ENCODE measurements at places on chromosomes 2 and 18. TPM values are rescaled to one million over a fixed set of nuclear protein-coding genes. Genes with fewer than 3 reads are reported as not detected.

GRCh38 chr2:232013701-232014353 lies 52.3 kb downstream of the DIS3L2 start:
- H3K4me1 ChIP-seq: no peaks in the 10 kb centered on the region
- H3K4me3 ChIP-seq: no peak overlapping the region
- no peak for DNase-seq
- no peaks in the 10 kb centered on the region for H3K27me3 ChIP-seq
- no peak overlapping the region for H3K27ac ChIP-seq
- no peaks in the 10 kb centered on the region for H3K36me3 ChIP-seq

- H3K36me3 ChIP-seq: no peaks in the 10 kb centered on the region
- H3K27me3 ChIP-seq: no peaks in the 10 kb centered on the region
- DNase-seq: no peak
- H3K27ac ChIP-seq: no peak overlapping the region
These were observed 19.5 kb downstream of the MGAT5 start for GRCh38 chr2:134273256-134273983.

- H3K27ac ChIP-seq: no peak overlapping the region
- H3K4me3 ChIP-seq: no peak overlapping the region
- no peak for DNase-seq
- H3K27me3 ChIP-seq: no peaks in the 10 kb centered on the region
These were observed 31.2 kb downstream of the STAMBP start for GRCh38 chr2:73859721-73860586.

GRCh38 chr2:215624423-215624829 lies 188.6 kb upstream of the FN1 start:
- no peaks in the 10 kb centered on the region for H3K27me3 ChIP-seq
- no peak overlapping the region for H3K27ac ChIP-seq
- no peaks in the 10 kb centered on the region for H3K36me3 ChIP-seq
- no peak overlapping the region for H3K4me3 ChIP-seq
- H3K4me1 ChIP-seq: peaks cover 10% of the 10 kb centered on the region

- H3K4me1 ChIP-seq: no peaks in the 10 kb centered on the region
- H3K27ac ChIP-seq: no peak overlapping the region
- H3K4me3 ChIP-seq: no peak overlapping the region
- H3K36me3 ChIP-seq: no peaks in the 10 kb centered on the region
These were observed 83.7 kb downstream of the TMEM131 start for GRCh38 chr2:97911922-97912575.

DNA sequence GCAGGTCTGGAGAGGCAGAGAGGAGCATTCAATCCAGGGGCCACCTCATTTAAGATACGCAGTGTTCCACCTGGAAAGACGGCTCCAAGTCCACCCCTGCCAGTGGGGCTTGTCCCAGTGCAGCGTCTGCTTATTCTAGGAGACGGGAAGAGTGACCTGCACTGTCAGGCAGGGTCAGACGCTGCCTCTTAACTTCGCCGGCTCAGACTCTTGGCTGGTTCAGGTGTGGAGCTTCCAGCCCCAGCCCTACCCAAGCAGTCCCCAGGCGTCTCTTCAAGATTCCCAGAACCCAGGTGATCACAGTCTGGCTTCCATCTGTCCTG lies 208.5 kb downstream of the TFCP2L1 start:
- peak overlapping the region; percentile 36 for H3K4me3 ChIP-seq
- H3K36me3 ChIP-seq: no peaks in the 10 kb centered on the region
- DNase-seq: no peak
- H3K27me3 ChIP-seq: peaks cover 16% of the 10 kb centered on the region
- no peak overlapping the region for H3K27ac ChIP-seq
- peaks cover 15% of the 10 kb centered on the region for H3K4me1 ChIP-seq

The ZNF514 gene
- 13.3 TPM for total RNA-seq

DNA sequence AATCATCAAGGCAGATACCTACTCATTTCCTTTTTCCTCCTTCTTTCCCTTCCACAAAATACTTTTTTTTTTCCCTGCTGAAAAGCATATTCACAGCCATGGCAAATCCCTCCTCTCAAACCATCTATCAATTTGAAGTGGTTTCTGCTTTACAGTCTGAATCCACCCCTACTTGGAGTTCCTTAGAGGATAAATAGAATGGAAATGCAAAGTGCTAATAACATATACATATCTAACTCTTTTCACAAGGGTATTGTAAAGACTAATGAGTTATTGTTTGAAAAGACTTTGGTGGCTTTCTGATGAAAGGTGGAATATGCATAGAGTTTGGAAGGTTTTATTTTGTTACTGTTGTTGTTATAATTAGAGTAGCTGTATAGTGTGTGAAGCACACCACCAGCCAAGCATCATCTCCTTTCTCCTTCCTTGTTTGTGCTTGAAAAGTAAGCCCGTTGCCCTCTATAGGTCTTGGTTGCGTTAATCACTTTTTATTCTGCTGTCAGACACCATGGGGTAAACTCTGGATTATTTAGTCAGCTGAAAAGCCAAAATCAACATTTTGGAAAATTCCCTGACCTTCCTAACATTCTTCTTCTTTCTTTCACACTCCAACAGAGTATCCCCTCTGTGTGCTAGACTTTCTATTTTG lies 2126.9 kb upstream of the CELF4 start:
- peak overlapping the region; percentile 41 for H3K4me3 ChIP-seq
- peaks cover 6% of the 10 kb centered on the region for H3K4me1 ChIP-seq
- H3K36me3 ChIP-seq: no peaks in the 10 kb centered on the region

GRCh38 chr2:148515120-148515519 lies 129.4 kb upstream of the EPC2 start:
- peaks cover 4% of the 10 kb centered on the region for H3K4me1 ChIP-seq
- DNase-seq: no peak
- H3K27ac ChIP-seq: no peak overlapping the region
- no peaks in the 10 kb centered on the region for H3K36me3 ChIP-seq
- no peaks in the 10 kb centered on the region for H3K27me3 ChIP-seq

DNA sequence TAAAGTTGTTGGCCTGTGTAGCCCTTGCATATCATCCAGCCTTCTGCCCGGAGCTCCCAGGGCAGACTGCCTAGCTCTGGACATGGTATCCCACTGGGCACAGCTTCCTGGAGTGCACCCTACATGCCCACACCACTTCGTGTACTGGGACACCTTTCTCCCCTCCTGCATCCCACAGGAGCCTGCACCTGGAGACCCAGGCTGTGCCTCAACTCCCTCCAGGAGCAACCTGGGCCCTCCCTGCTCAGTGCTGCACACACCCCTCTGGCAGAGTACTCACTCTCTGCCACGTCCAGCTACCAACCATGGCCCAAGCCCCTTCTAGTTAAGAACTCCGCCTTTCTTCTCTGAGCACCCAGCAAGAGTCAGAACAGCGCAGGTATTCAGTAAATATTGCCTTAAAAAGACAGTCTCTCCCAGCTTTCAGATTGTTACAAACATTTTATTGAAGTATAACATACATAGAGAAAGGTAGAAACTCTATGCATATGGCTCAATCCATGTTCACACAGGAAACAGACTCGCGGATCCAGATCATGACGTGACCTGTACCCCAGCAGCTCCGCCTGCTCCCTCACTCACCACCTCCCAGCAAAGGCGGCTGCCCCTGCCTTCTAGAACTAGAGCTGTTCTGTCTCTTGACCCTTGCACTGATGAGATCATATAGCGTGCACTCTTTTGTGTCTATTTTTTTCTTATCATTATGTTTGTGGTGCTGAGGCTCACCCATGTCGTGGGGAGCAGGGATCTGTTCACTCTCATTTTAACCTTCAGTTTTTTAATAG lies 98.4 kb upstream of the MYCN start:
- no peak overlapping the region for H3K4me3 ChIP-seq
- peaks cover 2% of the 10 kb centered on the region for H3K4me1 ChIP-seq
- no peak overlapping the region for H3K27ac ChIP-seq

DNA sequence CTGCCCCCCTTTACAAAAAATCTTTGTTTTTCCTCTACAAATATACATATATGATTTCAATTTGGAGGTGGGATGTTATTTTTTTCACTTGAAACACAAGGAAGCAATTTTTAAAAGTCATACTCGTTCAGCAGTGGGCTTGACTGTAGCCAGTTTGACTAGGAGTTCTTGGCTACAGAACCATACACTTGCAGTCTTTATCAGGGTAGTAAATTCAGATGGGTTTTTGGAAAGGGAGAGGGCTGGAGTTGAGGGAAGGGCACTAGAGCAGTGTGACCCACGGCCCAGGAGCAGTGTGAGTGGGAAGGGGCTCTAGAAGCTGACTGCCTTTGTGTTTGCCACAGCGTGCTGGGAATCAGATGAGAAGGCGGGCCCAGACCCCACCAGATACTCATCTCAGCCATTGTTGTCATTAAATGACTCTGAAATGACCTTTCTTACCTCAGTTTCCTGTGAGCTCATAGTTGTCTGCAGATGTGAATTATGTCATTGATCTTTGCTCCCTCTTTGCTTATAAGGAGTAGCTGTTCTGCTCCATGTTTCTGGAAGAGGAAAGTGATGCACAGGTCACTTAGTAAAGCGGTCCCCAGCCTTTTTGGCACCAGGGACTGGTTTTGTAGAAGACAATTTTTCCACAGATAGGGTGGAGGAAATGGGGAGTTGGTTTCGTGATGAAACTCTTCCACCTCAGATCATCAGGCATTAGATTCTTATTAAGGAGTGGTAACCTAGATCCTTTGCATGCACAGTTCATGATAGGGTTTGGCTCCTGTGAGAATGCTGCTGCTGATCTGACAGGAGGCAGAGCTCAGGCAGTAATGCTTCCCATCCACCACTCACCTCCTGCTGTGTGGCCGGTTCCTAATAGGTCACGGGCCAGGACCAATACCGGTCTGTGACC lies 116.8 kb downstream of the SPTBN1 start:
- DNase-seq: no peak
- peaks cover 23% of the 10 kb centered on the region for H3K4me1 ChIP-seq
- H3K4me3 ChIP-seq: no peak overlapping the region
- H3K36me3 ChIP-seq: no peaks in the 10 kb centered on the region
- H3K27me3 ChIP-seq: no peaks in the 10 kb centered on the region

- H3K4me1 ChIP-seq: no peaks in the 10 kb centered on the region
- no peak overlapping the region for H3K4me3 ChIP-seq
These were observed 34.8 kb upstream of the SKA1 start for GRCh38 chr18:50340078-50340477.

GRCh38 chr2:100066246-100066645 lies 76.1 kb downstream of the AFF3 start:
- H3K36me3 ChIP-seq: no peaks in the 10 kb centered on the region
- H3K4me1 ChIP-seq: no peaks in the 10 kb centered on the region
- H3K27ac ChIP-seq: no peak overlapping the region
- no peak for DNase-seq

GRCh38 chr2:127805491-127805890 lies 5.5 kb downstream of the WDR33 start:
- no peaks in the 10 kb centered on the region for H3K4me1 ChIP-seq
- DNase-seq: no peak
- no peak overlapping the region for H3K27ac ChIP-seq
- no peaks in the 10 kb centered on the region for H3K36me3 ChIP-seq

The ITM2C gene
- total RNA-seq: 367 TPM
